ENCODE measurements at places on chromosomes 5 and 9. TPM values are rescaled to one million over a fixed set of nuclear protein-coding genes. Genes with fewer than 3 reads are reported as not detected.

Gene RASEF
- 0.44 TPM for total RNA-seq

Gene NTRK2
- 0.14 TPM for total RNA-seq

Gene FIBCD1
- total RNA-seq: 2.4 TPM

Gene LECT2
- total RNA-seq: not detected

Gene FBP2
- not detected for total RNA-seq

Gene IL5
- not detected for total RNA-seq

Gene AK8
- 0.14 TPM for total RNA-seq

Gene WDR38
- not detected for total RNA-seq

Gene FUT7
- not detected for total RNA-seq

Gene FRMPD1
- total RNA-seq: not detected

Gene ZCCHC10
- 10.1 TPM for total RNA-seq

Gene MAPK9
- total RNA-seq: 30.4 TPM
